GM12892 (cell line): ENCODE measurements at places on chromosomes 7 and 10.

DNA sequence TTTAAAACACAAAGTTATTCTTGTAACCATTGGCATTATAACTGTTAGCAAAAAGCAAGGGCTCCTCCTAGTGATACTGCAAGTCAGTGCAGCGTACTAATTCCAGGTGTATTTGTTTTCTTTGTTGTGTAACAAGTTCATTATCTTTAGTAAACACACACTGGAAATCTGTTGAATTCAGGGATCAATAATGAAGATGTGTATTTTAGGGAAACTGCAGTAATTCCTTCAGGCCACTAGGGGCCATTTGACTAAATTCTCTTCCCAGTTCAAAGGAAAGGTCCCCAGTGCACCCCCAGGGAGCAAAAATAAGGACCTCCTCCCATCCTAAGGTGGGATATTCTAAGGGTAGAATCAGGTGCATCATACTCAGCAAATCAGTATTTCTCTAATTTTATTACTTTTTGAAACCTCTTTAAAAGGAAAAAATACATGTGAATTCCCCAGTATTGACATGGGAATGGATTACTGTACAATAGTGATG lies 158.6 kb upstream of the LYZL1 start:
- no peak for DNase-seq

DNA sequence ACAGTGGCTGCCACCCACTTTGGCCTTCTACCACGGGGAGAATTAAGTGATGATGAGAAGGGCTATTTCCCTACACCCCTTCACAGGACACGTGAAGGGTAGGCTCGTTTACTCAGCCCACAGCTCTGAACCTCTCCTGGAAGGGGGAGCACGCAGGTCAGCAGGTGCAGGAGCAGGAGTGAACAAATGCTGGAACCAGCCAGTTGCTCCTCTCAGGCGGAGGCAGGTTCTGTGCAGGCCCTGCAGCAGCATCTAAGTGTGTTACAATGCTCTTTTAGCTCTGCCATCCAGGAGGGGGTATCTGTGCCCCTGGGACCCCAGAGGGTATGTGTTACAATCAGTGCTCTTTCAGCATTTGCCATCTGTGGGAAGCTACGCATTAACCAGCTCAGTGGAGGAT lies 61.2 kb downstream of the AHR start:
- no peak for DNase-seq

DNA sequence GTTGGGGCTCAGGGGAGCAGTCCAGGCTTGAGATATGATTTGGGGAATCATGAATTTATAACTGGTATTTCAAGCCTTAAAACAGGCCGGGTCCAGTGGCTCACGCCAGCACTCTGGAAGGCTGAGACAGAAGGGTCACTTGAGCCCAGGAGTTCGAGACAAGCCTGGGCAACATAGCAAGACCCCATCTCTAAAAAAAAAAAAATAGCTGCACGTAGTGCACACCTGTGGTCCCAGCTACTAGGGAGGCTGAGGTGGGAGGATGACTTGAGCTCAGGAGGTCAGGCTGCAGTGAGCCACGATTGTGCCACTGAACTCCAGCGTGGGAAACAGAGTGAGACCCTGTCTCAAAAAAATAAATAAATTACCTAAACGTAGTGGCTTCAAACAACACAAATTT lies 81.7 kb upstream of the GTF2I start:
- no peak for DNase-seq

GRCh38 chr10:35079763-35080162 lies 10.4 kb downstream of the CUL2 start:
- DNase-seq = no peak

- DNase-seq = no peak
These were observed 232.4 kb upstream of the KLF14 start for GRCh38 chr7:130966246-130967009.

GRCh38 chr10:5094265-5095205 lies at the start of gene AKR1C3:
Gene AKR1C3, plus strand, starts transcription at chr10:5094414. Its CDS starts 31 bp downstream, at chr10:5094445.
- DNase-seq = no peak

GRCh38 chr7:159280008-159280407 lies 135.3 kb upstream of the VIPR2 start:
- DNase-seq = no peak

DNA sequence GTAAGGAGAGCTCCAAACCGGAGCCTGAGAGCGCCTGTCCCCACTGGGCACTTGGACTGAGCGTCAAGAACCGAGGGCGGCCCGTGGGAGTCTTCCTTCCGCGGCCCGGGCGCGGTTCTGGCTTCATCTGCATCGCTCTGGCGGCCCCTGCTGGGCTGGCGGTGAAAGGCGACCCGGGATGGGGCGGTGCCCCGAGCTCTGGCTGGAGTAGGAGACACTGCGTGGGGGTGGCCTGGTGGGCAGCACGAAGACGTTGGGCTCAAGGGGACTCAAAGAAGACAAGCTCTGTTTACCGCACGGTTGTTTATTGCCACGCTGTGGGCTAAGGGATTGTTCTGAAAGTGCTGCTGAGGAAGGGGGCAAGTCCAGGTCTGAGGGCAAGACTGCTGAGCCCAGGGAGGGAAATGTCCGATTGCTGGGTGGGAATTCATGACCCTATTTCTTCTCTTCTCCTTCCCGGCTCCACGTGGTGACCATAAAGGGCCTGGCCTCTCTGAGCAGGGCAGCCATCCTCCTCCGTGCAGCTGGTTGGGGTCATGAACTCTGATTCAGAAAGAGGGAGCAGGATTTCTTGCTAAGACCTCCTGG lies 29.8 kb downstream of the PLAU start:
- peak; percentile 83 for DNase-seq

DNA sequence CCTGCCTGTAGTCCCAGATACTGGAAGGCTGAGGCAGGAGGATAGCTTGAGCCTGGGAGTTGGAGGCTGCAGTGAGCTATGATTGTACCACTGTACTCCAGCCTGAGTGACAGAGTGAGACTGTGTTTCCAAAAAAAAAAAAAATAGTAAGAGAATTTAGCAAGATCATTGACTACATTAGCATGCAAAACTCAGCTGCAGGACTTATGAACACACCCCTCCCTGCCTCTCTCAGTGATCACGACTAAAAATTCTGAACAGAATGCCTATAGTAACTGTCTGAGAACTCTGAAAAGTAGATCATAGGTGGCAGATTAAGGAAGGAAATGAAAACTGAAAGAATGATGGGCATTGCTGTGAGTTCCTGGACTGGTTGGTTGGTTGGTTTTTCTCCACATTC lies 50.5 kb downstream of the MYL10 start:
- no peak for DNase-seq

GRCh38 chr10:51266496-51266895 lies 192.2 kb downstream of the PRKG1 start:
- no peak for DNase-seq
